GM13976 (cell line): ENCODE measurements at places on chromosomes 5 and 9.

- DNase-seq = no peak
These were observed 154.0 kb downstream of the MCTP1 start for GRCh38 chr5:95130941-95131340.

DNA sequence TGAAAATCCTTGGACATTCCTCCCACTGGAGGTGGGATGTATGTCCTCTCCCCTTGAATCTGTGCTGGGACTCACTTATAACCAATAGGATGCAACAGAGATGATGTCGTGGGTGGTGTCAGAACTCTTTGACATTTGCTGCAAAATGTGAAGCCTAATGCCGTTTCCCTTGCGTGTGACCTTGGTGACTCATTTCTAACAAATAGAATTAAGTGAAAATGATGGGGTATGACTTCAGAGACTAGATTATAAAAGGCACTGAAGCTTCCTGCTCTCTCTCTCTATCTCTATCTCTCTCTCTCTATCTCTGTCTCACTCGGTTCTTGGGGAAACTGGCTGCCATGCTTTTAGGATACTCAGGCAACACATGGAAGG is 126.1 kb upstream of the STC2 start:
- no peak for DNase-seq

GRCh38 chr5:93583768-93584595 is 960 bp downstream of the NR2F1 start:
- peak; percentile 49 for DNase-seq

GRCh38 chr9:108832179-108832500 is 23.6 kb downstream of the ACTL7B start:
- no peak for DNase-seq

- no peak for DNase-seq
These were observed 205.7 kb upstream of the PUM3 start for GRCh38 chr9:3049636-3050035.

DNA sequence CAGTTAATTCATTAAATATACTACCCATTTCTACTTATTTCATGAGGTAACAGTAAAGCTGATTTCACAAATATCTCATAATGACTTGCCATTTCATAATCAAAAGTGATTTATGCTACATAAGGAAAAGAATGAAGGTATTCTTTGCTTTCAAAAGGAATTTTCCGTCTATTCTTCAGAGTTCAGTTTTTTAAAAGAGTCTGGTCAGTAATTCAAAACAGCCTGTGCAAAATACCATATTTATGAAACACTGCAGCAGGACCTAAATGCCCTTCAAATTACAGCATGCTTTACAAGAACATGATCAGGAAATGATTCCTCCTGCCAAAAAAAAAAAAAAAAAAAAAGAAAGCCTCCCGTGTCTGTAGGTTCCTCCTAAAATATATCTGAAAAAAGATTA is 154.7 kb downstream of the KIAA0825 start:
- DNase-seq = no peak

DNA sequence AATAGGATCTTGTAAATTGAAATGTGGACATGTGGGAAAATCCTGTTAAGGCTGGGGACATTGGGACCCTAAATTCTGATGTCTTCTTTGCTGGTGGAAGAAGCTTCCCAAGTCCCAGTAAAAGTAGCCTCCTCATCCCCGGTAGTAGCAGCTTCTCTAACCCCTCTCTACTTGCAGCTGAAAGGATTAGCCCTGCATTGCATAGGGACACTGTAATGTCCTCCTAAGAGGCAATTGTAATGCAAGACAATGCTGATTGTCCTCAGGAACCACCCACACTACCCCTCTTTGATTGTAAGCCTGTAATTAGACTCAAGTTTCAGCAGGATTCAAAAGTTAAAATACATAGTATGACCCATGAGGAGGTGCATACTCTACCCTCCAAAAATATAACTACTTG is 1938.4 kb upstream of the C9orf72 start:
- DNase-seq = no peak

DNA sequence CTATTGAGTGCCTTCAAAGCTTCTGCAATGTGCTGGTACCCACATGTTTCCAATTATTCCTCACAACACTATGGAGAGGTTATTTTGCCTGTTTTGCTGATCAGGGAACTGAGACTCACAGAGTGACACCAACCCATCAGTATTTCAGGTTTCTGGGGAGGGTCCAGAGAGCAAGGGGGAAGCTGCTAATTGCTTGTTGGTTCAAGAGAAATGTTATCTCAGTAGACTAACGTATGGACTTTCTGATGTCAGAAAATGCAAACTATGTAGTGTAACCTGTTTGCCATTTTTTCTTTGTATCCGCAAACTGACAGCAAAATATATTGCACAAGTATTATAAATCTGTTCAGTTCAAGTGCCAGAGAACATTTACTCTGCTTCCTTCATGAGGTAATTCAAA is 108.3 kb upstream of the MSX2 start:
- no peak for DNase-seq

DNA sequence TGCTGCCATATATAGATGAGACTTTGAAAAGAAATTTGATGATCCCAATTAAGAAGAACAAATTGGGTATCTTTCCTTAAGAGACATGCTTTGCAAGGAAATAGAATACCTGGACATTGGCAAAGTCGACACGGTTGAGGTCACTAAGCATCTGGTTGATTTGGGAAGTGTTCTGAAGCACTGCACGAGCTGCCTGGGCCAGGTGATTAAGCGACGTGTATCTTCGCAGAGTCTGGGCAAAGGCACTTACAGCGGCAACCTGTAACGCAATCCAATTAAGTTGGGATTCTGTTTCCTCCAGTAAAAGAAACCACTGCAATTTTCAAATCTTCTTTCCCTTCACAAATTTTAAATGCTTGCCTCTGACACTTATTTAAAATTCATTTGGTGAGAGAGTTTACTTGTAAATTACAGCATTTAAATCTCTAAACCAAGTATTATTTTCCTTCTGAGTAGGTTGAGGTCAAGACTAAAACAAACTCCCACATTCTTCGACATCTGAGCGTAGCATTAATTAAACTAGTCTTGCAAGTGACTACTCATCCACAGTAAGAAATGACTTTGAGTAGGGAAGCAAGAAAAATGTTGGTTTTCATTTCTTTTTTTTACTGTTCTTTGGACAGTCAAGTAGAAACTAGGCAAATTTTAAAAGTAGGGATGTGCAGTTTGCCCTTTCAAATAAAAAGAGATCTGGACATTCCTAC is 262.8 kb downstream of the RFX3 start:
- no peak for DNase-seq

- DNase-seq = no peak
These were observed 29.4 kb downstream of the SLC6A3 start for GRCh38 chr5:1415626-1416360.

- DNase-seq = no peak
These were observed 6.6 kb upstream of the STC2 start for GRCh38 chr5:173334808-173335207.

- no peak for DNase-seq
These were observed 192.4 kb downstream of the ACTL7B start for GRCh38 chr9:108663422-108663821.

- DNase-seq = peak; percentile 54
These were observed 42.8 kb downstream of the NEURL1B start for GRCh38 chr5:172683645-172684471.

DNA sequence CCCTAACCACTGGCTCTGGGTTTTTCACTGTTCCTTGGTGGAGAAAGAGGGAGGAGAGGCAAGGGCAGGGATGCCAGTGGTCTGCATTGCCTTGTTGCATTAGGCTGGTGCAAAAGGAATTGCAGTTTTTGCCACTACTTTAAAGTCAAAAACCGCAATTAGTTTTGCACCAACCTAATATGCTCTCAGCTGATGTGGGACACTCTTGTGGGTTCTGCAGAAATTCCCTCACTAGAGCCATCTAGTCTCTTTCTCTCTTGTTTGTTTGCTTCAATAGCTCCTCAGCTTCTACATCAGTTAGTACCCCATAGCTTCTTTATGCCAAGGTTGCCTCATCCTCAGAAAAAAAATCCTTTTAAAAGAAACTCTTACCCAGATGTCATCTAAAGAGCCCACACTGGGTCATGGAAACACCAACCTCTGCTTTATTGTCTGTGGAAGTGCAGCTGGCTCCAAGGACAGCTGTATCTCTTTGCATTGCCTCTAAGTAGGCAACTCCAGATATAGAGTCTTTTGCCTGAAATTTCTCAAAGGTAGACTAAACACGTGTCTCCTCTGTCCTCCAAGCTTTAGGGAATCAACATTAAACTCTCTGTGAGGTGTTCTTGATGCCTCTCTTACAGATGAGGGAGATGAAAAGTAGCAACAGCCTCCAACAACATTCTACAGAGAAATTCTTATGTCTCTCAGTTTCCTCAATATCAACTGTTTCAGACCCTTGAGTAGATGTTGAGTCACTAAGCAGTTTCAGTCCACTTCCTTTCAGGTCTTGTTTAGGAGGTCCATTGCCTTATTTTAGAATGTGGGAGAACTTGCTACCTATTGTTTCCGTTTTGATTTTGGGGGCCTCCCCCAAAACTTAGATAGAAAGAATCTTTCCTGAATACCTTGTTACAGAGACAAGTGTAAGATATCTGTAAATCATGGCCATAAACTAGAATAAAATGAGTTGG is 84.9 kb upstream of the MEF2C start:
- DNase-seq = peak; percentile 10
